ENCODE measurements at places on chromosomes 3 and 15.
A peak's percentile ranks its signal among the peaks of the same experiment; 100 is the strongest.

GRCh38 chr3:182920515-182921084 lies 59.7 kb downstream of the DCUN1D1 start:
- H3K4me3 ChIP-seq = no peak overlapping the region
- H3K27ac ChIP-seq = no peak overlapping the region
- H3K4me1 ChIP-seq = no peaks in the 10 kb centered on the region
- H3K27me3 ChIP-seq = no peaks in the 10 kb centered on the region
- H3K36me3 ChIP-seq = peaks cover 4% of the 10 kb centered on the region

DNA sequence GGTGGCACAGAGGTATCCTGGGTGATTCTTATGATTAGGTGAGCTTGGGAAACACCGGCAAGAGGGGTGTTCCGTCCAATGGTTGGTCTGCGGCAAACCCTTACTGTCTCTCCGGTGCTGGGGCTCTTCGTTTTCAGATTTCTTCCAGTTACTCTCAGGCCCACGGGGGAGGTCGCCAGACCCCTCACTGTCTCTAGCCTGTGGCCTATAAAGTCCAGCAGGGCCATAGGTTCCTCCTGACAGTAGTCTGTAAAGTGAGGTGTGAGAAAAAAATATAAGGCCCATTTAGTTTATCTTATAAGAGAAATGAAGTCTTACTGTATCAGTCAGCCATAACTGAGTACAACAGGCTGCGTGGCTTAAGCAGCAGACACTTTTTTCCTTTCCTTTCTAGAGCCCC lies 1.4 kb downstream of the ESYT3 start:
- H3K27ac ChIP-seq = no peak overlapping the region
- H3K4me1 ChIP-seq = peaks cover 20% of the 10 kb centered on the region
- H3K27me3 ChIP-seq = peaks cover 26% of the 10 kb centered on the region
- H3K4me3 ChIP-seq = peak overlapping the region; percentile 67
- DNase-seq = no peak

DNA sequence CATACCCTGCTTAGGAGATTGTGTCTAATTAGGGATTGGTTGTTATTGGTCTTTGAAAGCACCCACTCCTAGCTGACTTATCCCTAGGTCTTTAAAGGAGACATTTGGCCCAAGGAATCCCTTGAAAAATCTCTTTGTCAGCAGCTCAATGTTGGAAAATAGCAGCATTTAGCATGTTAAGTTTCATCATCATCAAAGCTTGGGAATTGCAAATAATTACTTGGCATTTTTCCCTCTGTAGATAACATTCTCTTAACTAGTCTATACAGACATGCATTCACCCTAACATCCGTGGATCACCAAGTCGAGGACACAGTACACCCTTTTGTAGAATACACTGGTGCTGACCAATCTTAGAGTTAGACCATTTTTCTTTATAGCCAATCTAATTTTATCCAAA lies 332.2 kb downstream of the AGBL1 start:
- H3K4me3 ChIP-seq = no peak overlapping the region
- DNase-seq = no peak
- no peaks in the 10 kb centered on the region for H3K27me3 ChIP-seq
- no peaks in the 10 kb centered on the region for H3K4me1 ChIP-seq
- H3K27ac ChIP-seq = no peak overlapping the region

DNA sequence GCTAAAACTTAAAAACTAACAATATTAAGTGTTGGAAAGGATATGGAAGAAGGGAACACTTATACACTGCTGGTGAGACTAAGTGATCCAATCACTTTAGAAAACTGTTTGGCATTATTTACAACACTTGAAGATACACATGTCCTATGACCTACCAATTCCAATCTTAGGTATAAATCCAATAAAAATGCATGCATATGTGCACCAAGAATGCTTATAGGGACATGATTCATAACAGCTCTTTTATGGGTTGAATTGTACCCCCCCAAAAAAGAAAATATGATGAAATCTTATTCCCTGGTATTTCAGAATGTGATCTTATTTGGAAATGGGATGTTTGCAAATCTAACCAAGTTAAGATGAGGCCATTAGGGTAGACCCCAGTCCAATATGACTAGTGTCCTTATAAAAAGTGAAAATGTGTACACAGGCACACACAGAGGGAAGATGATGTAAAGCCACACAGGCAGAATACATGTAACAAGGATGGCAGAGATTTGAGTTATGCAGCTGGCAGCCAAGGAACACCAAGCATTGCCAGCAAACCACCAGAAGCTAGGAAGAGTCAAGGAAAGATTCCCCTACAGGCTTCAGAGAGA lies 15.3 kb downstream of the CCR8 start:
- H3K27me3 ChIP-seq = no peaks in the 10 kb centered on the region
- H3K36me3 ChIP-seq = no peaks in the 10 kb centered on the region
- DNase-seq = no peak
- no peak overlapping the region for H3K27ac ChIP-seq

GRCh38 chr3:54691289-54691771 lies 236.5 kb downstream of the LRTM1 start:
- H3K4me1 ChIP-seq = no peaks in the 10 kb centered on the region
- H3K27ac ChIP-seq = no peak overlapping the region
- H3K4me3 ChIP-seq = no peak overlapping the region
- DNase-seq = no peak
- no peaks in the 10 kb centered on the region for H3K27me3 ChIP-seq

- no peaks in the 10 kb centered on the region for H3K27me3 ChIP-seq
- DNase-seq = no peak
- H3K36me3 ChIP-seq = no peaks in the 10 kb centered on the region
- H3K4me1 ChIP-seq = peaks cover 13% of the 10 kb centered on the region
- H3K4me3 ChIP-seq = no peak overlapping the region
Observed at GRCh38 chr15:38066612-38067011, 132.2 kb downstream of the TMCO5A start.

DNA sequence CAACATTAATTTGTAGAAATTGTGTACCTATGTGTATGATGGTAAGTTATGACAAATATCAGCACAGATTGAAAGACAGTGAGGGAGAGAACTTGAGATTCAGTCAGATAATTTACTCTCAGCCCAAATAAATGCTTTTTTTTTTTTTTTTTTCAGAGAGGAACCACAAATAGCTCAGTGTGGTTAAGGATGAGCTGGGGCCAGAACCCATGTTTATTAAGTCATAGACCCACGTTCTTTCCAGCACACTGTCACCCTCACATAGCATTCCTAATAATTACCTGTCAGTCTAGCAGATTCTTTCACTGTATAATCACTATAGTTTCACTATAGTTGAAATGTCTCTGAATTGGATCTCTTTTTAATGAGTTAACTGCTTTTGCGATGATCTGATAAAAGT lies 246.1 kb downstream of the ZIC1 start:
- H3K27me3 ChIP-seq = no peaks in the 10 kb centered on the region
- no peaks in the 10 kb centered on the region for H3K36me3 ChIP-seq
- no peak overlapping the region for H3K27ac ChIP-seq
- H3K4me3 ChIP-seq = no peak overlapping the region
- no peak for DNase-seq

DNA sequence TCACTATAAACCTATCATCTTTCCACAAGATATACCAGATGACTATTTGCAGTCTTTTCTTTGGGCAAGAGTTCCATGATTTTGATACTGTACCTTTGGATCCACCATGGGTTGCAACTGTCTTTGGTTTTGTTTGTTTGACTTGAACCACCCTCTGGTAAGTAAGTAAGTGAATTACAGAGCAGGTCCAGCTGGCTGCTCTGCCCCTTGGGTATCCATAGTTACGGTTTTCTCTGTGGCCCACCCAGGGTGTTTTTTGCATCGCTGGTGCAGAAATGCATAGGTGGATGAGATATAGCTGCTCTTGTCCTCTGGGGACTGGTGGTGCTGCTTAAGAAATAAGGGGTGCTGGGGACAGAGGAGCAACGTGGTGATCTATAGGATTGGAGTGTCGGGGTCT lies 33.8 kb downstream of the CHDH start:
- peak; percentile 15 for DNase-seq
- H3K27ac ChIP-seq = no peak overlapping the region
- H3K4me1 ChIP-seq = no peaks in the 10 kb centered on the region
- H3K4me3 ChIP-seq = no peak overlapping the region
- H3K27me3 ChIP-seq = no peaks in the 10 kb centered on the region

Data from tibial artery (tissue), 4 donors.